ENCODE measurements at places on chromosomes 4 and X.

GRCh38 chrX:40908857-40909475, 173.6 kb upstream of the MED14 start:
- peak; percentile 29 for DNase-seq

GRCh38 chrX:106726485-106727437, at the start of gene RNF128:
Gene RNF128, plus strand, starts transcription at chrX:106726701. Its CDS starts 213 bp downstream, at chrX:106726914.
- peak; percentile 80 for DNase-seq

GRCh38 chrX:109841257-109841656, 108.2 kb upstream of the ACSL4 start:
- DNase-seq = no peak

GRCh38 chrX:144896323-144896722, 351.0 kb upstream of the SPANXN1 start:
- DNase-seq = peak; percentile 37

- no peak for DNase-seq
Observed at GRCh38 chr4:31084806-31085416, 364.7 kb downstream of the PCDH7 start.

DNA sequence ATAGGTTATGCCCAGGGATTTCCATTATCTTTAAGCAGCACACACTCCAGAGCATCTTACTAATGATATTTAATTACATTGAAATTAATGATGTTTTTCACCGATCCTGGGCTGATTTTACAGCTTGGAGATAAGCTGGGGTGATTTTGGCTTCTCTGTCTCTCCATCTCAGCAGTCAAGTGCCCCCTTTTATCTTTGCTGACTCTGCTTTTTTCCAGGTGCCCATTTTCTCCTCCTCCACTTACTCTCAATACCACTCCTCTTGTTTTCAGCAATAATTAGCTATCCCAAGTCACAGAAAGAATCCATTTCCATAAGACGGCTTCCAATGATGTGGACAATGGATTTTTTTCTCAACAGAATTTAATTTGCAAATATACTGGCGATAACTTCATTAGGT, 266.7 kb downstream of the GBA3 start:
- DNase-seq = no peak

DNA sequence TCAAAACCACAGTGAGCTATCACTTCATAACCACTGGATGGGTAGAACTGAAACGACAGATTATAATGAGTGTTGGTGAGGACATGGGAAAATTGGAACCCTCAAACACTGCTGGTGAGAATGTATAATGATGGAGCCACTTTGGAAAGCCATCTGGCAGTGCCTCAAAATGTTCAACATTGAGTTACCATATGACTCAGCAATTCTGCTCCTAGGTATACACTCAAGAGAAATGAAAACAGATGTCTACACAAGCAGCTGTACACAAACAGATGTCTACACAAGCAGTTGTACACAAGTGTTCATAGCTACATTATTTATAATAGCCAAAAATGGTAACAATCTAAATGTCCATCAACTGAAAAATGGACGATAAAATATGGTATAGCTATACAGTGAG, 143.9 kb downstream of the PDGFRA start:
- no peak for DNase-seq

DNA sequence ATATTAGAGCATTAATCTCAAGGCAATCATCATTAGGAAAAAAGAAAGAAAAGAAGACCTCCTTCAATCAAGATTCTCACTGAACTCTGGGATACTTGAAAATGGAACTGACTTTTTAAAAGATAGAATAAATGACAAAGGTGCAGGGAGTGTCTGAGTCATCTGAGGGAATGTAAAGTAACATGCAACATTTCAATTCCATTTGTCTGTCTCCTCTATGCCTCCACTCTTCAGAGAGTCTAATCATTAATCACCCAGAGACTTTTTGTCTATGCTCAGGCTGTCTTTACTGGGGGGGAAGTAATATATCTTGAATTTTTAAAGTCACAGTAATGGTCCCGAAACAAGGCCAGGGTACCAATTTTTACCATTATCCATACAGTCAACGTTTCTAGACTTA, 55.0 kb upstream of the PACRGL start:
- DNase-seq = no peak

- peak; percentile 71 for DNase-seq
Observed at GRCh38 chr4:102449751-102450352, 51.3 kb upstream of the NFKB1 start.

DNA sequence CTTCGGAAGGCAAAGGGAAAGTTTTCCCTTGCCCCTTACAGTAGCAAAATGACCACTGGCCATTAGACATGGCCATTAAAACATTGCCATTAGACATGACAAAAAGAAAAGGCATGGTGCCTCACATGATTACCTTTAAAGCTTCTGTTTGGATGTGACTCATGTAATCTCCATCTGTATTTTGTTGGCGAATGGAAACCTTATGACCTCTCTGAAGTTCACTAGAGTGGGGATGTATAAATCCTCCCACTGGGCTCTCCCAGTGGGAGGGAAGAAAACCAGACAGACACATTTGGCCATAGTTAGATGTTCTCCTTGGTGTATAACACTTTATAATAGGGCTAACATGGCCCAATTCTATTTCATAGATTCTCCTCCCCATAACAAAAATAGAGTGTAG, 152.6 kb downstream of the MAGEB17 start:
- DNase-seq = no peak

GRCh38 chrX:68443155-68443868, 10.0 kb upstream of the OPHN1 start:
- DNase-seq = no peak

GRCh38 chr4:154942176-154942575, 161.1 kb downstream of the RBM46 start:
- DNase-seq = no peak

GRCh38 chrX:72268597-72269365, 8.3 kb downstream of the RPS4X start:
- DNase-seq = no peak

DNA sequence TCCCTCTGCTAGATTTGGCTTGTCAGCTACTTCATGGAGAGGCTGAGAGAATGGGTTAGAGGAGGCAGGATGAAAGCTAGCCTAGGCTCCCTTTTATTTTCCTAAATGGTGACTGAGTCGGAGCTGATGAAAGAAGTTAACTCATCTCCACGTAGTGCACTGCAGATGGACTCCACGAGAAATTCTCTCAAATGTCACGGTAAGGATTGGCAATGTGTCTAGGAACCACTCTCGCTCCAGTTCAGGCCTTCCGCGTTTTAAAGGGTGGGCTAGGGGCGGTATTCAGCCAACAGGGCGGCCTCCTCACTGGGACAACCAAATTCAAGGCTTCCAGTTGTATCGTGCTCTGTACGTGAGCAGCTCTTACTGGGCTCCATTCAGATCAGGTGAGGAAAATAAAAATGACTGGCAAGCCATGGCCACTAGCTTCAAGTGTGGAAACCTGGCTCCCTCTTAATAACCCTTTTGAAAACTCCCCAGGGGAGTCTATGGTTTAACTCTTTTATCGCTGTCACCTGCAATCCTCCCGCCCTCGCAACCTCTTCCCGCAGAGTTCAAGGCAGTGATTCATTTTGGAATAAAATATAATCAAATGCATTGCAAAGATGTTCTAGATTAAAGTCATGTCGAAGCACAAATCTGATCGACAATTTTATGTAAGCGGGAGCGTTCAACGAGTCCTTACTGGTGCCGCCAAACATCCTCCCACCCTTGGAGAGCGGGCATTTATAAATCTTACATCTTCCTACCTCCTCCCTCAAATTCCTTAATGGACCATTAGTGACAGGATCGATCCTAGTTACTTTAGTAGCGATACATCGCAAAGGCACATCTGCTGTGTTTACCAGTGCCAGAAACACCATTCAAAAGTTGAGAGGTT, 1.2 kb downstream of the SPOCK3 start:
- peak; percentile 16 for DNase-seq

DNA sequence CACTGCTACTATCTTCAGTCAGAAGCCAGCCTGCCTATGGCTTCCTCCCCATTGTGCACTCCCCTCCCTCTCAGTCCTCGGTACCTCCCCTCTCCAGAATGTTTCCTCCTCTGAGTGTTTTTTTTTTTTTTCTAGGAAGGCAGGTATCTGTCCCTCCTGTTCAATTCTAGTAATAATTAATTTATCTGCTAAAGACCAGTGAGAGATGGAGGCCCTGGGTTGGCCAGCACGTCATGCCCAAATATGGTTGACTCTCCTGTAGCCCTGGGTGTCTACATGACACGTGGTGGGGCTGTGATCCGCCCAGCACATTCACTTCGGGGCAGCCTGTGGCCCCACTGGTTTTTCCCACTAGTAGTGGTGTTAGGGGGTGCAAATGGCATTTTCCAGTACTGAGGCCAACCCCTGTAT, 1.8 kb downstream of the FLNA start:
- peak; percentile 44 for DNase-seq

GRCh38 chr4:32858971-32859370, 2138.8 kb downstream of the PCDH7 start:
- no peak for DNase-seq

DNA sequence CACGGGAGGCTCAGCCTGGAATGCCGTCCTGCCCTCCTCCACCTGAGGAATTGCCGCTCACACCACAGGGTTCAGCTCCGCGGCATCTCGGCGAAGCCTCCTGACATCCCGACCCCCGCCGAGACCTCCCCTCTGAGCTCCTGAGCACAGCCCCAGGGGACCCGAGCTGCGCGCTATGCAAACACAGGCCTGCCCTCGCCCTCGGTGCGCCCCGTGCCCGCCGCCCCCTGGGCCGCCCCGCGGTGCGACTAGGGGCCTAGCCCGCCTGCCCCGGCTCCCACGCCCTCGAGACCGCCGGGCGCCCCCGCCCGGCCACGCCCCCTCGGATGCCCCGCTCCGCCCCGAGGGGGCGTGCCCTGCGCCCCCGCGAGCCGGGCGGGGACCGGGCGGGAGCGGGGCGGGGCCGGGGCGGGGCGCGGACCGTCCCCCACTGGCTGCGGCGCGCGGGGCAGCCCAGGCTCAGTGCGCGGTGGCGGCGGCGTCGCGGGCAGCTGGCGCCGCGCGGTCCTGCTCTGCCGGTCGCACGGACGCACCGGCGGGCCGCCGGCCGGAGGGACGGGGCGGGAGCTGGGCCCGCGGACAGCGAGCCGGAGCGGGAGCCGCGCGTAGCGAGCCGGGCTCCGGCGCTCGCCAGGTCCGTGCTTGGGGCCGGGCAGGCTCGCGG, at the start of gene FGFR3:
Gene FGFR3 (plus strand): TSS at position 462 of the 664 bp plus-strand sequence. CDS start 642 bp downstream, outside the sequence.
- peak; percentile 90 for DNase-seq

DNA sequence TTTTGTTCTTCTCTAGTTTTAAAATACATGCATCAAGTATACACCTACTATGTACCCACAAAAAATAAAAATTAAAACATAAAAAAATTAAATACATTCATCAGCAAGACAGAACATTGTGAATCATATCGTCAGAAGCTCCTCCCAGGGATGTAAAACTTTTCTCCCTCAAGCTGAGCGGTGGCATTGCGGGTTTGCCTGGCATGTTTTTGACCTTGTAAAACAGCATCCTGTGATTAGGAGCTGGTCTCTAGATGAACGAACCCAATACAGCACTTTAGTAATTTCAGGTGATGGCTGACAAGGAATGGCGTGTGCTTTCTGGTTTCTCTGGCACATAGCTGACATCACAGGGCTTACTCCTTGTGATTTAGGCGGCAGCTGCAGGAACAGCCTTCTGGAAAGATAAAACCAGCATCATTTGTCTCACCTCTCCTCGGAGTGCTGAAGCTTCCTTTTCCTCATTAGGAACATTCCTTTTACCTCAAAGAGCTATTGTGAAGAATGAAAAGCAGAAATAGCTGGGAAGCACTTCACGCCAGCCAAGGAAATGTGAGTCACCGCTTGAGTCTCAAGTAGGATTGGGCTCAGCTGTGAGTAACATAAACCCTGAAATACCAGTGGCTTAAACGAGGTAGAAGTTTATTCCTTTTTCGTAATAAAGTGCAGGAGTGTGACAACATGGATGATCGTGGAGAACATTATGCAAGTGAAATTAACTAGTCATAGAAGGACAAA, 44.3 kb downstream of the NYX start:
- peak; percentile 93 for DNase-seq

GRCh38 chr4:2788532-2789103, 4.3 kb upstream of the SH3BP2 start:
- DNase-seq = no peak

DNA sequence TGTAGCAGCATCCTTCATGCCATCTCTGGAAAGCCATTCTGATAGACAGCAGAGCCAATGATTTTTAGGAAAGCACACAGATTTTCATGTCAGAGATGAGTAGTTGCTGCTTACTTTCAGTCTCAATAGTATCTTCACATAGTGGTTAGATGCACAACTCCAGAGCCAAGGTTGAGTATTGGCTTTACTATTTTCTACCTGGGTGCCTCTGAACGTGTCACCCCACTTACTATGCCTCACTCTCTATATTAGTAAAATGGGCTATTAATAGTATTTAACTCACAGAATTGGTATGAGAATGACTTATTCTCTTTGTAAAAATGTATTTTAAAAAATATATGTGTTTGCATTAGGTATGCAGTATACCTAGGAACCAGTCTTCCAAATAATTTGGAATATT, 108.8 kb upstream of the STIM2 start:
- DNase-seq = no peak

DNA sequence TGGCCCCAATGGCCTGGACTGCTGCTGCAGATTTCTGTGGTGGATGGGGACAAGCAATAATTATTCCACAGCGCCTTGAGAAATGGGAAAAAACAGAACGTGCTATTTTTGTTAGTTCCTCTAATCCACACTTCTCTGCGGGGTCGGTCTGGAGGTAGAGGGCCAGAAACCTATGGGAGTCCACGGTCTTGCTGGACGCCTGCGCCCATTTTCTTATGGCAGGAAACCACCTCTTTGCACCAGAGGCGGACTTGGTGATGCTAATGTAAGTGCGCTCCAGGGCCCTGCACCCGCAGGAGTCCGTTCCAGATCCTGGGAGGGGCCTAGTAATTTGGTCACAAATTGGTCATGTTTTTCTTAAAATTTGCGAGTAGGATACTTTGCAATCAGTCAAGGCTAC, 25.9 kb upstream of the CLDN24 start:
- no peak for DNase-seq

DNA sequence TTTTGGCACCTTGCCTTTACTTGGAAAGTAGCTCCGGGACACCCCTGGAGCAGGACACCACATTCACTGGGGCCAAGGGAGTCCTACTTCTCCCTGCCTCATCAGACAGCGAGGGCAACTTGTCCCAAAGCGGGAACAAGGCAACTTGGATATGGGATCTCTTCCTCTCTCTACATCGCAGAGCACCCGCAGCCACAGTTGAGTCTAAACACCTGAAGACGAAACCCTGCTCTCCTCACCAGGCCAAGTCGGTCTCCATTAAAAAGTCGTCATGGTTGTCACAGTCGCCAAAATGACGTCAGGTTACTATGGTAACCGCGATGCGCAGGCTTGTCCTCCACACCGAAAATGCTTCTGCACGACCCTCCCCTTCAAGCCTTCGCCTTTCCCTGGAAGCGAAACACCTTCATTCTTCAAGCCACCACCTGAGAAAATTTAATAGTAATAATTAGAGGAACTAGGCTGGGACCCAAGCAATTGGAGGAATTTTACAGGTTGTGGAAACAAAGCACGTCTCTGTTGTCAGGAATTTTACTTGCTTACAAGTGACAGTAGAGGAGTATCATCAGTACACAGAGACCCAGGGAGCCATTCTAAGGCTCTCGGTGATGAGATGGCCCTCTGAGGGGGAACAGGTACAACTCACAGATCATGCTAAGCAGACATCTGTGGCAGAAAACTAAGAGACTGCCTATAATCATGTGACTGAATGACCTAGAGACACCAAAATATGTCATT, 30.5 kb upstream of the TCEAL4 start:
- peak; percentile 93 for DNase-seq

- no peak for DNase-seq
Observed at GRCh38 chr4:119131164-119131563, 4.5 kb upstream of the MYOZ2 start.

All from mesendoderm (in vitro differentiated cells).